ENCODE measurements at places on chromosomes 2 and 18. TPM values are rescaled to one million over a fixed set of nuclear protein-coding genes. Genes with fewer than 3 reads are reported as not detected.

MEP1B gene
- not detected for total RNA-seq

C2orf78 gene
- total RNA-seq, result not detected

PFN4 gene
- not detected for total RNA-seq

CASP10 gene
- 45.2 TPM for total RNA-seq

DBI gene
- total RNA-seq, result 147 TPM

TSGA10 gene
- 8.0 TPM for total RNA-seq

KIF5C gene
- 13.3 TPM for total RNA-seq

GCG gene
- total RNA-seq, result not detected

UNC80 gene
- not detected for total RNA-seq
